A172 (cell line): ENCODE measurements at places on chromosomes 5 and 9. TPM values are rescaled to one million over a fixed set of nuclear protein-coding genes. Genes with fewer than 3 reads are reported as not detected.

Gene C9orf50
- not detected in 2 replicates for total RNA-seq

DNA sequence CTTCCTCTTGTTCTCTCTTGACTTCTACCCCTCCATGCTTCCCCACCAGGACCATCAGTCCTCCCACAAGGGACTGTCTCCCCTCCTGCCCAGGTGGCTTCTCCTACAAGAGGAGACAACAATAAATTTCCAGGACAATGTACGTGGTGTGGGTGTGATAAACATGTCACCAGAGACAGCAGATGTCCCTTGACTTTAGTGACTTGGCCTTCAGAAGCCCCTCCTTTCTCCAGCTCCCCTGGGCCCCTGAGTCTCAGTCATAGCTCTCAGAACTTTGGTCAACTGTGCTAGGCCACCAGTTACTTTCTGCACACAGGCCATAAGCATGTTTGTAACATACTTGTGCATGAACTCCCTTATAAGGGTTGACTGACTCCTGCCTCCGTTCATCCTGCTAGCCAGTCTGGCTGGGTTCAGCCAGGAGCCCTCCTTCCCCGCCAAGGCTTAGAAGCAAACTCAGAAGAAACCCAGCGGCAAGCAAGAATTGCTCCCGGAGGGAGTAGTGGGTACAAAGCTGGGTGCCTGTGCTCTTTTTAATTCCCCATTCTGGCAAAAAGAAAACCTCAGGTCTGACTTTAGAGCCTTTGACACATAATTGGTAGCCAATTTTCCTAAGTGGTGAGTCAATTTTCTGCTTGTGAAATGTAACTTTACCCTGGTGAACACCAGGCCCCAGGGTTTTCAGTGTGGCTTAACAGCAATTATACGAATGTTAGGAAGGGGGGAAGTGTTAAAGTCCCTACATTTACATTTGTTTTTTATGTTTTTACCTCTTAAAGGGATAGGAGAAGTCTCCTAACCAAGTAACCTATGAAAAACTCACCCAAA lies 49.2 kb downstream of the EBF1 start:
- no peak for DNase-seq

DNA sequence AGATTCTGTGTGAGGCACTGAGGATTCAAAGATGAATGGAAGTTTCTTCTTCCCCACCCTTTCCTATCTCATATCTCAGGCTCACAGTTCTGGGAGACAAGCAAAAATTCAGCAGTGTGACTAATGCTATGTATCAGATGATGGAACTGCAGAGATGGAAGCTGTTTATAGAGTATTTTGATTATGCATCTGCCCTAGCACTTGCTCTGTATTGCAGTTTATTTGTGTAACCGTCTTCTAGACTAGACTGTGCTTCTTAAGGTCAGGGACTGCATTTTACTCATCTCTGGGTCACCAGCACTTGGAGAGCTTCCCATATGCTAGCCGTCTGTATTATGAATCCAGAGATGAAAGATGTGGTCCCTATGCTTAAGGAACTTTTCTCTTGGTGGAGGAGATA lies 12.6 kb downstream of the CAVIN4 start:
- peak; percentile 64 for DNase-seq

DNA sequence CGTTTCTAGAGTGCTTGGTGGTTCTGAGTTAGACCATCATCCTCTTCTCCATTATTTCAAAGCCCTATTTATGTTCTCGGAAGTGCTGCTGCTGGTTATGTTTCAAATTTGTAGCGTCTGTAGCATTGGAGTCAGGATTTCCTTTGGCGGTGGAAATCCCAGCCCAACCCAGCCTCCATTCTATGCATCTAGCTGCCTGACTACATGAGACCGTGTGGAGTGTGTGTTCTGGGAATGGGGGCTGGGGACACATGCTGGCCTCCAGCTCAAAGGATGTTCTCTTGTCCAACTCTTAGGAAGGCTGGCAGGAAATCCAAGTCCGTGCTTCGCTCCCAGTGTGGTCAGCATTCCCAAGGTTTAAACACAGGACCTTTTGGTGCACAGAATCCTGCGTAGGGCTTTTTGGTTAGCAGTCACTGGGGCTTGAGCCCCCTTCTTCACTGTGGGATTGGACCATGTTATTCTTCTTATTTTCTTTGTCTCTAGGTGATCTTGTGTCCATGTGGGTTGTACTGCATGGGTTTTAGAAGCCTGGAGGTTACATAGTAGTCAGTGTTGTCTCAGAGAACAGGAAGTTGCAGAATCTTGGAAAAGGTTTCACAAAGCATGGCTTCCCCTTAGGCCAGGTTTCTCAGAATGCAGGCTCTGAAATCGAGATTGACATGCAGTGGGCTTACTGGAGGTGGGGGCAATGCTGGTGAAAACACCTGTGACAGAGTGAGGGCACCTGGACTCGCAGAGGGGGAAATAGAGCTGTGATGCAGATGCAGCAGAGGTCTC lies 132.2 kb downstream of the ARHGAP26 start:
- DNase-seq, result no peak

Gene HTR1A
- not detected in 2 replicates for total RNA-seq

GRCh38 chr5:36073595-36074216 lies 7.0 kb upstream of the UGT3A2 start:
- DNase-seq, result no peak

Gene WDR36
- 29.8 and 33.7 TPM in 2 replicates for total RNA-seq

GRCh38 chr5:168601972-168602371 lies 22.8 kb upstream of the PANK3 start:
- no peak for DNase-seq

DNA sequence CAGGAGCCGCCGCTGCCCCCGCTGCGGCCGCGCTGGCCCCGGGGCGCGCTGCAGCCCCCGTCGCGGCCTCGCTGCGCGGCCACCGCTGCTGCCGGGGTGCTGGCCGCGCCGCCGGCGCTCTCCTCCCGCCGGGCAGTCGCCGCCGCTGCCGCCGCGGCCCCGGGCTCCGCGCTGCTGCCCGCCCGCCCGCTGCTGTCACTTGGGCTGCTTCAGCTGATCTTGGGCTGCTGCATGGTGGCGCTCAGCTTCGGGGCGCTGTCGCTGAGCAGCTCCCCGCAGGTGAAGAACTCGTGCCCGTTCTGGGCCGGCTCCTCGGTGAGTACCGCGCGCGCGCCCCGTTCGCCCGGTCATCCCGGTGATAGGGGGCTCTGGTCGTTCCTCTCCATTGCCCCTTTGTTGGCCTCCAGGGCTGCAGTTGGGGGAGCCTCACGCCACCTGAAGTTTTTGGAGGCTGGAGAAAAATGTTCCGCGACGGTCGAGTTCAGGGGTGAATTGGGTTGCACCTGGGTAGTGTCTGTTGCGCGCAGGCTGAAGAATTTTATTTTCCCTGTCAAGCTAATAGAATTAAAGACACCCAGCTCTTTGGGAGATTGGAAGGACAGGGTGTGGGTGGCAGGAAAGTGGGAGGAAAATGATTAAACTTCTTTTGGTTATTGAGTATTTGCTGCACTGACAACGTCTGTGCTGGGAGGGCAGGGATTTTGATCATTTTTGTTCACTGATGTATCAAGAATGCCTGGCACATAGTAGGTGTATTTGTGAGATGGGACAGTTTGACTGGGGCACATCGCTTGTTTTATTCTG lies 596 bp downstream of the ENTREP1 start:
- no peak for DNase-seq
